Natural killer cell treated with Interleukin-12 subunit alpha and Interleukin-12 subunit beta and Interleukin-15 and Interleukin-18, amount 100 ng/mL, for 72 hours (primary cell): ENCODE measurements at places on chromosomes 5 and 9. TPM values are rescaled to one million over a fixed set of nuclear protein-coding genes. Genes with fewer than 3 reads are reported as not detected.

Gene CTXN3
- total RNA-seq, result not detected

Gene CNTNAP3B
- total RNA-seq, result not detected

Gene N4BP3
- total RNA-seq, result 0.26 TPM

Gene PLCXD3
- not detected for total RNA-seq

Gene SLC36A2
- not detected for total RNA-seq

Gene DMRT3
- total RNA-seq, result not detected

Gene LAMC3
- not detected for total RNA-seq

Gene NEUROG1
- total RNA-seq, result not detected

Gene C9orf153
- total RNA-seq, result 0.43 TPM

Gene ARID3C
- not detected for total RNA-seq

Gene SLC45A2
- total RNA-seq, result 0.56 TPM

Gene SUSD3
- total RNA-seq, result 0.67 TPM

Gene OR1L1
- total RNA-seq, result not detected

Gene GFI1B
- total RNA-seq, result not detected

Gene PRDM9
- total RNA-seq, result not detected

Gene CCNJL
- 5.6 TPM for total RNA-seq

Gene ABO
- total RNA-seq, result 0.69 TPM

Gene KIF4B
- total RNA-seq, result not detected

Gene SLC25A2
- total RNA-seq, result 0.67 TPM

Gene TSSK1B
- not detected for total RNA-seq

Gene PLAC8L1
- not detected for total RNA-seq

Gene SLC1A1
- 0.14 TPM for total RNA-seq

Gene SELENOP
- 0.38 TPM for total RNA-seq

Gene DIAPH1
- total RNA-seq, result 289 TPM

Gene AMBP
- not detected for total RNA-seq

Gene MCCC2
- 64.2 TPM for total RNA-seq

Gene DOK3
- total RNA-seq, result 18.0 TPM

Gene ANKRD33B
- 10.9 TPM for total RNA-seq

Gene HEMGN
- not detected for total RNA-seq

Gene ENC1
- total RNA-seq, result 6.3 TPM

Gene NOXA1
- total RNA-seq, result 0.33 TPM

Gene NME5
- total RNA-seq, result not detected

Gene CCDC171
- total RNA-seq, result 2.0 TPM

Gene LCP2
- 360 TPM for total RNA-seq

Gene HMHB1
- total RNA-seq, result 1.5 TPM
